Activated naive CD4-positive, alpha-beta T cell (primary cell): ENCODE measurements at places on chromosomes 16 and 17.

DNA sequence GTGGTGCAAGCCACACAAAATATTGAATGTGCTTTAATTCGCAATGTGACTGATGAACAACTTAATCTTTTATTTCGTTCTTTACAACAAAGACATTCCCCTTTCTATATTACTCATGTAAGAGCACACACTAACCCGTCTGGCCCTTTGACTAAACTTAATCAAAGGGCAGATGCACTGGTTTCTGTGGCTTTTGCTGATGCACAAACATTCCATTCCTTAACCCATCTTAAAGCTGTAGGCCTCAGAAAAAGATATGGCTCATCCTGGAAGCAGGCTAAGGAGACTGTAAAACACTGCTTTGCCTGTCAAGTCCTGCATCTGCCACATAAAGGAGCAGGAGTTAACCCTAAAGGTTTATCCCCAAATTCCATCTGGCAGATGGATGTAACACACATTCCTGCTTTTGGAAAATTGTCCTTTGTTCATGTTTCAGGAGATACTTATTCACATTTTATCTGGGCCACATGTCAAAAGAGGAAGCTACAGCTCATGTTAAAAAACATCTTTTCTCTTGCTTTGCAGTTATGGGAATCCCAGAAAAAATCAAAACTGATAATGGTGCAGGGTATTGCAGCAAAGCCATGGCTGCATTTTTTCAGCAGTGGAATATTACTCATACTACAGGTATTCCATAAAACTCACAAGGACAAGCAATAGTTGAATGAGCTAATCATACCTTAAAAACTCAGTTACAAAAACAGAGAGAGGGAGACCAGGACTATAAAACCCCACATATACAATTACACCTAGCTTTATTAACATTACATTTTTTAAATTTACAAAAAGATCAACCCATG is 137.2 kb downstream of the AHSP start:
- no peak for DNase-seq

DNA sequence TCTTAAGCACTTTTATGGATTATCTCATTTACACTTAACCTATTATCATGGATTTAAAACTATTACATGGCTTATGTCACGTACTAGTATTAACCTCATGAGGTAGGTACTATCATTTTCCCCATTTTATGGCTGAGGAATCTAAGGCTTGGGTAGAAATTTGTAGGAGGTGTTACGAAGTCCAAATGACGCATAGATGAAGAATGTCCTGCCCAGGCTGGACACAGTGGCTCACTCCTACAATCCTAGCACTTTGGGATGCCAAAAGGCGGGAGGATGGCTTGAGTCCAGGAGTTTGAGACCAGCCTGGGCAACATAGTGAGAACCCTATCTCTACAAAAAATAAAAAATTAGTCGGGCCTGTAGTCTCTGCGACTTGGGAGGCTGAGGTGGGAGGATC is 4.8 kb upstream of the C1QL1 start:
- DNase-seq = no peak

DNA sequence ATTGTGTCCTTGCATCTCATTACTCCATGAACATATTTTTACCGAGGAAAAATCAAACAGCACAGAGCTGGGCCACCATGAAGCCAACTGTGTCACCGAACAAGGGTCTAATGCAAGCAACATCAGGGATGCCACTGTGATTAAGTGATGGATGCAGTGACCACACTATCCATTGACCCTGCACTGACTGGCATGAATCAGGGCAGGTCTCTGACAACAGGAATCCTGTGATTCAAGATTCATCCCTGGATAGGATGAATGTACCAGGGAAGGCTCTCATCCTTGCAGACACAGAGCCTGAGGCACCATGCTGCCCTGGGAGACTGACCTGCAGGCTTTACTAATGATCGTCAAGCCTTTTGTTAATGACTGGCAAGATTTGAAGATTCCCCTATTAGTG is 41.5 kb upstream of the ZFHX3 start:
- no peak for DNase-seq

DNA sequence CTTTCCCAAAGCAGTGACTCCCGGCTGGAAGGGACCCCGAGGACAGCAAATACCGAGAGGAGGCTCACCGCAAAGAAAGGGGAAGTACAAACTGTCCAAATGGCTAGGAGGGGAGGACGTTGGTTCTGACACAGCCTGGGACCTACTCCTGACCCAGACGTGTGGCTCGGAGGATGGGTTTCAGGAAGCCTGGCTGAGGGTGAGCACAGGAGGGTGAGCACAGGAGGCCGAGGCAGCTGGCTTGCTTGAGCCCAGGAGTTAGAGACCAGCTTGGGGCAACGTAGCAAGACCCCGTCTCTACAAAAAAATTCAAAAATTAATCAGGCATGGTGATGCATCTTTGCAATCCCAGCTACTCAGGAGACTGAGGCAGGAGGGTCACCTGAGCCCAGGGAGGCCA is 83.2 kb downstream of the C16orf78 start:
- DNase-seq = no peak

DNA sequence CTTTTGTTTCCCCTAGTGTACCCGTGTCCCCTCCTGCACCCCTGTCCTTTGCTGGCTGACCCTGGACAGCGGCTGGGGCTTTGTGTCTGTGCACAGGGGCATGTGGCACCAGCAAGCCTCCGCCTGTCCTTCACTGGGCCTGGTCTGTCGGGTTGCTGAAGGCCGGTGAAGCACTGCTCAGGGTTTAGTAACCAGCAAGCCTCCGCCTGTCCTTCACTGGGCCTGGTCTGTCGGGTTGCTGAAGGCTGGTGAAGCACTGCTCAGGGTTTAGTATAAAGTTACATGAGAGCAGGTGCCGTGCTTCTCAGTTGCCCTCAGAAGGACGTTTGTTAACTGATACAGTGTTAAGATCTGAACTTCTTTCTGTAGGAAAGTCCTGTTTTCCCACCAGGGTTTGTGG is 33.8 kb downstream of the DEF8 start:
- DNase-seq = no peak

- no peak for DNase-seq
Observed at GRCh38 chr16:23874613-23875294, 39.0 kb downstream of the PRKCB start.

GRCh38 chr16:84478172-84478947 is 26.1 kb downstream of the MEAK7 start:
- no peak for DNase-seq

DNA sequence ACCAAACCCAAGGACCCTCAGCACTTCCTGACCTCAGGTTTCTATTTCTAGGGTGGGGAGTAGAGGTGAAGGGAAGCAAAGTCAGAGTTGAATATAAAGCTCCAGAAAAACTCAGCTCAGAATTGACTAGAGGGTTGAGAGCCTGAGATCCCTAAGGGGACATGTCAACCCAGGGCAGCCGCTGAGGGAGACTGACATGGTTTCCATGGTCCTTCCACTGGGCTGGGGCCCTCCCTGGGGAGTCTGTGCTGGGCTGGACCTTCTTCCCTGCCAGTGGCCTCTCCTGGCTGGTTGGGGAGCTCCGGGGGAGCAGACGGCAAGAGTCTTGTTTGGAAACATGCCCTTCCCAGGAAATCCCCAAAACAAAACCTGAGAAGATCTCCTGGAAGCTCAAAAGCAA is 121.3 kb downstream of the METRNL start:
- DNase-seq = no peak

GRCh38 chr16:55698946-55699345 is 43.2 kb downstream of the SLC6A2 start:
- no peak for DNase-seq

- DNase-seq = no peak
Observed at GRCh38 chr17:40443988-40444899, 994 bp downstream of the IGFBP4 start.

DNA sequence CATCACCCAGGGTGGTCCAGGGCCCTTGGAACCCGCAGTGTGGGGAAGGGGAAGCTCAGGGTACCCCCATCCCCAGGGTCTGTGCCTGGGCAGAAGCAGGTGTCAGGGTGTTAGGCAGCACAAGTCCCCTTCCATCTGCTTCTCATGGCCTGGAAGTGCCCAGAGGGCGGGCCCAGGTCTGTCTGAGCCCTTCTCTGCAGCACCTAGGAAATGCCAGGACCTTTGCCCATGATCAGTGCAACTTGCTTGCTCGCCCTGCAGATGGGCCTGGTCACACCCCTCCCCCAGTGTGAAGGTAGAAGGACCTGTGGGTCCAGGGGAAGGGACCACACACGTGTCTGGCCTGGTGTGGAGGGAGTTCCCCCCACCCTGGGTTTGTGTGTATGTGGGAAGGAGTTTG is 157.5 kb upstream of the CDC42EP4 start:
- no peak for DNase-seq

DNA sequence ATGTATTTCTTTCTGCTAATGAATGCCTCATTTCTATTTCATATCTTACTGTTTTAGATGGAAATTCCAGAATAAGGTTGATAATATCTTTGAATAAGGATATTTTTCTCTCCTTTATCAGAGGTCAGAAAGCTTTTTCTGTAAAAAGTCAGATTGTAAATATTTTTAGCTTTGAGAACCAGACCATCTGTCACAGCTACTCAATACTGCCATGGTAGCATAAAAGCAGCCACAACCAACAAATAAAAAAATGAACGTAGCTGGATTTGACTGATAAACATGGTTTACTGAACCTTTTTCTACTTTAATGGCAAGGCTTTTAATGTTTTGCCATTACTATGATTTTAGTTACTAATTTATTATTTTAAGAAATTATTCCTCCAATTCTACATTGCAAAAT is 217.4 kb upstream of the COX10 start:
- no peak for DNase-seq

DNA sequence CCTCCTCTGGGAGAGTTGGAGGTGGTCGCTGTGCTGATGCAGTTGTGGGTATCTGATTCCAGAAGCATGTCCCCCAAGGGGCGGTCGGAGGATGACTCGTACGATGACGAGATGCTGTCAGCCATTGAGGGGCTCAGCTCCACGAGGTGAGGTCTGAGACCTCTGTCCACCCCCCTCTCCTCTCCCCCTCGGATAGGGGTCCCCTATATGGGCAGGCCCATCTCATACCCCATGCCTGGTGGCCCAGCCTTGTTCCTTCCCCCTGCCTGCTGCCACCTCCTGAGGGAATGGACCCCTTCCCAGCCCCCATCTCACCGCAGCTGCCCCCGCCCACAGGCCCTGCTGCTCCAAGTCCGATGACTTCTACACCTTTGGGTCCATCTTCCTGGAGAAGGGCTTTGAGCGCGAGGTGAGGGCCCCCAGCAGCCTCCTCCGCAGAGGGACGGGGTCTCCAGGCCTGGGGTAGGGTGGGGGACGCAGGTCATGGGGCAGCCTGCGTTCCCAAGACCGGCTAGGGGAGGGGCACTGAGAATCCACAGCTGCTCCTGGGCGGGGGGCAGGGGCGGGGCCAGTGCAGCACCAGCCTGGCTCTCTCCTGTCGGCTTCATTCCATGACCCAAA is 39.2 kb downstream of the ADCY7 start:
- DNase-seq = no peak

DNA sequence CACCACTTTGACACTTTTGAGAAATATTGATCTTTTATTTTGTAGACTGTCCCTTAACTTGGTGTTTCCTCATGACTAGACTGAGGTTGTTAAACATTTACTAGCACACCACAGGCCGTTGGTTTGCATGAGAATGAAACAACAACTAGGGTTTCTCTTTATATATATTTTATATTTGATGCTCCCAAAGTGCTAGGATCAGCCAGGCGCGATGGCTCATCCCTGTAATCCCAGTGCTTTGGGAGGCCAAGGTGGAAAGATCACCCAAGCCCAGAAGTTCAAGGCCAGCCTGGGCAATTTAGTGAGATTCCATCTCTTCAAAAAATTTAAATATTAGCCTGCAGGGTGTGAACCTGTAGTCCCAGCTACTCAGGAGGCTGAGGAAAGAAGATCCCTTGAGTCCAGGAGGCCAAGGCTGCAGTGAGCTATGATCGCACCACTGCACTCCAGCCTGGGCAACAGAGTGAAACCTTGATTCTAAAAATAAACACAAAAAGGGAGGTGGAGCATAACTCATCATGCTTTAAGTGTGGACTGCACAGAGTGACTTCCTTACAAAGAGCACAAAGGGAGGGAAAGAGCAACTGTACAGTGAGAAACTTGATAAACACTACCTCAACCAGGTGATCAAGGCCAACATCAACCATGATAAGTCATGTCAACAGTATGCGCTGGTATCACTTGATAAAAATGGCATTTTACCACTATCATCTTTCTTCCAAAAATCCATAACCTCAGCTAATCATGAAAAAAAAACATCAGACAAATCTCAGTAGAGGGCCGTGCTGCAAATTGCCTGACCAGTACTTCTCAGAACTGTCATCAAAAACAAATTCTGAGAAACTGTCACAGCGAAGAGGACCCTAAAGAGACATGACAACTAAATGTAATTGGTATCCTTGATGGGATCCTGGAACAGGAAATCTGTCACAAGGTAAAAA is 72.8 kb upstream of the ATF7IP2 start:
- DNase-seq = no peak

DNA sequence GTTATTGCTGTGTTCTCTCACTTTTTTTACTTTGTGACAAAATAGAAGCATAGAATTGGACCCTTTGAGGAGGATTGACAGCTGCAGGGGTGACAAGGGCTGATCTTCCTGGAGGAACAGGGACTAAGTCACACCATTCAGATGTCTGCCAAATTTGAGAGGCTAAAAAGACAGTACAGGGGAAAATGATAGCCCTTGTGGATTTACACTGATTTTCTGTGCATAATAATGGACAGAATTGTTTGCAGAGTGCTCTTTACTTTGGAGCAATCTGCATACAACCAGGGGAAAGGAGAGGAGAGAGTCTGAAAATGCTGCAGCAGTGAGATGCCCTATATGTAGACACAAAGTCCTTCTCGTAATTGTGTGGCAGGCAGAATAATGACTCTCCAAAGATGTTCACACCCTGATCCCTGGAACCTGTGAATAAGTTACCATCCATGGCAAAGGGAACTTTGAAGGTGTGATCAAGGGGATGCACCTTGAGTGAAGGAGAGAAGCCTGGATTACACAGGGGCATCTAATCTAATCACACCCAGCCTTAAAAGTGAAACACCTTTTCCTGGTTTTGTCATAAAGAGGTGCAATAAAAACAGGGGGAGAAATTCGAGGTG is 221.4 kb upstream of the CPHXL start:
- no peak for DNase-seq

DNA sequence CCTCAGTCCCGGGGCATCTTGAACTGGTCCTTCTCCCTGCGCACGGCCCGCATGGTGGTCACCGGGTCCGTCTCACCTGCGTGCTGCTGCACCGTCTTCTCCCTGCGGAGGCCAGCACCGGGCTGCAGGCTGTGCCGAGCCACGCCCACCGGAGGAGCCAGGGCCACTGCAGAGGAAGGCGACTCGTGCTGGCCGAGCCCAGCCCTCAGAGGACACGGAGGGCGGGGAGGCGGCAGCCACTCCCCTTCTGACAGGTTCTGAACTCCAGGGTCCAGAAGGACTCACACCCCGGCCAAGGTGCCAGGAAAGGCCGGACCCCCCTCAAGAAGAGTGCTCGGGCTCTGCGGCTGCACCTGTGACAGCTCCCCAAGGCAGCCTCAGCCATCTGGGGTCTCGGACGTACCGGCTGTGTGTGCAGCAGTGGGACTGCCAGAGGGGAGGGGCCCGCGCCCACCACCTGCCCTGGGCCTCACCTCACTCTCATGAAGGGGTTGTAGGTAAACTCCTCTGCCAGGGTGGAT is 15.8 kb upstream of the IGFALS start:
- DNase-seq = no peak
